ENCODE measurements at places on chromosomes 12 and 14. TPM values are rescaled to one million over a fixed set of nuclear protein-coding genes. Genes with fewer than 3 reads are reported as not detected.

DNA sequence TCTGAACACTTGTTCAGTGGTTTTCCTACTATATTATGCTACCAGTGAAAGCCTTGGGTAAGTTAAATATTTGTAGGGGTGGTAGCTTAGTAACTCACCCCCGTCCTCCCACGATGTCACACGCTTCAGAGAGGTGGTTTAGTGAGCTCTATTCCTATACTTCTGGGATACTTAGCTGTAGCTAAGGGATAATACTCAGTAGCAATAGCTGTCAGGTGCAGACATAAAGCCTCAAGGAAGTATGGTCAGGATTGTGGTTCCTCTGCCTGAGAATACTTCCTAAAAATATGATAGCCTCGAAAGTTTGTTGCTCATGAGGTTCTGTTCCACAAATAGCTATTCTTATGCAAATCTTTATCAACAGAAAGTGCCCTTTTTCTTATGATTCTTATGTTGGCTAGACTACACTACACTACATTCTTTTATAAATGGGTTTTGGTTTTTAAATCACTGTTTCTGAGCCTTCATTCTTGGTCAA lies 11.9 kb downstream of the DLST start:
- no peak for DNase-seq

DNA sequence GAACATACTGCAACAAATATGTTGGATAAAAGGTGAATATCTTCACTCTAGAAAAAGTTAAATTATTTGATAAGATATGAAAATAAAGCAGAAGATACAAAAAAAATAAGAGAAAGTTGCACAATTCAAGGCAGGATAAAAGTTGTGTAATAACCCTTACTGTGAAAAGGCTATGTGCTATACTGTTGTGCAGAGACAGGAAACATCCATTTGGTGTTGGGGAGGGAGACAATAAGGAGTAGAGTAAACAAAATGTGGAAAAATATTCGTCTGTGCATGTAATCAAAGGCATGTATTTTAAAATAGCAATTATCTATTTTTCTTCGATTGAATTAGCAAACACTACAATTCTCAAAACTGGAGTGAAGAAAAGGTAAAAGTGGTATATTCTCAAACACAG lies 34.8 kb downstream of the PTHLH start:
- DNase-seq: no peak

GRCh38 chr12:12098691-12099015 lies 27.9 kb downstream of the BCL2L14 start:
- DNase-seq: no peak

DNA sequence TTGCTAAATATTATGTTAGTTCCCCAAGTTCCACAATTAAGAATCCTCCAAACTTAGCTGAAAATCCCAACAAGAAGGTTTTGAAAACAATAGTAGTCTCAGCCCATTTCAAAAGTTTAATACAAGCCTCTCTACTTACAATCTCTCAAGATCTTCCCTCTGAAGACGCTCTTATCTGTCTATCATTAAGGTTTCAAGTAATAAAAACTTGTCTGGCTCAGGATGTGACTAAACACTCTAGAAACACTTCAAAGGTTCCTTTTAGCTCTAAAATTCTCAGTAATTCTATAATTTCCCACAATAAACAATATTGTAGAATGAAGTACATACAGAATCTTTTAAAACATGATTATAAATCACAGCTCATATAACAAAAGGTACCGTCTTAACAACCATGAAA lies 16.3 kb downstream of the YAF2 start:
- no peak for DNase-seq

EML1 gene
- 0.91 TPM for total RNA-seq

CLEC9A gene
- total RNA-seq: not detected

All from activated T-helper 1 cell treated with anti-CD3 and anti-CD28 coated beads, Interleukin-12 subunit alpha, Interleukin-12 subunit beta, Interleukin-2, Interleukin-4 antibody, amounts not matched to agents 30 ng/mL and 10 ng/mL and 1 ng/mL, durations not matched to agents 14 hours and 24 hours and 36 hours (primary cell).